ENCODE measurements at places on chromosomes 2 and 18.

- DNase-seq: no peak
These were observed 935.7 kb upstream of the FAM98A start for GRCh38 chr2:34534761-34535160.

- no peak for DNase-seq
These were observed 40.9 kb upstream of the STPG4 start for GRCh38 chr2:47196046-47196445.

DNA sequence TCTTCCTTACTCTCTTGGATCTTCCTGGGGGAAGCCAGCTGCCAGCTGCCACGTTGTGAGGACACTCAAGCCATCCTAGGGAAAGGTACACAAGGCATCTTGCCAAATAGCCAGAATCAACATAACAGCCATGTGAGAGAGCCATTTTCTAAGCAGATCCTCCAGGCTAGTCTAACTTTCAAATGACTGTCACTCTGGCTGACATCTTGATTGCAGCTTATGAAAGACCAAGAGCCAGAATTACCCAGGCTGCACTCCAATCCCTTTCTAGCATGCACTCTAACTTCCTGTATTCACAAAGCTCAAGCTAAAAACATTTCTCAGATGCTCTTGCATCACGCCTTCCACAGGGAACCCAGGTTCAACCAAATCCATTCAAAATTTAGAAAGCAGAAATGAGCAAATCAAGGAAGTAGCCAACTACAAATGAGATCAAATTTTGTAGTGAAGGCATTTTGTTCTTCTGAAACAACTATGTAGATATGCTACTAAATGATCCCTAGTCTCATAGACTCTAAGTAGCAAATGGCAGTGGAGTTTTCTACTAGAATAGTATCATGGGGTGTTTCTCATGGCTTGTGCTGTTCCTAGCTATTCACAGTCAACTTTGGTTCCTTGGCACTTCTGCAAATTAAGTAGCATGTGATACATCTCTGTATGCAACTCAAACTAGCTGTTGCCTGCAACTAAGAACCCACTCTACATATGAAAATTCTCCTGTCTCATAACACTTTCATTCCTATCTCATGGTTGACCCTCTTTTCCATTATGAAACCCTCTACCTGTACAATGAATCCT lies 281.9 kb downstream of the ZEB2 start:
- DNase-seq: peak; percentile 90

GRCh38 chr18:44682871-44683221 lies 2.2 kb downstream of the SETBP1 start:
- no peak for DNase-seq

DNA sequence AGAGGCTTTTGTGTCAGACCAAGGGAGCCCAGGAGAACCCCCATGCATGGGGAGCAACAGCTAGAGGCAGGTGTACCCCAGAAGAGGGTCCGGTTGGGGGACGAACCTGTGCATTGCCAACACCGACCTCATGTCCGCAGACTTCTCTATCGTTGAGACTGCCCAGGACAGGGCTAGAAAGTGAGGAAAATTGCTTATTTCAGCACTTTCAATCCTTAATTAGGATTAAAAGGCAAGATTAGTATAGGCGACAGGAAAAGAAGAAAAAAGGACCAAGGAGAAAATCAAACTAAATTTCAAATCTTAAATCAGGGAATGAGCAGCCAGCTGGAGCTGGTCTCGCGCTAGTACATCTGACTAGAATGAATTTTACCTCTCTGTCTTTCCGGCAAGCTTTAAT lies 438.9 kb upstream of the SOX11 start:
- no peak for DNase-seq

- no peak for DNase-seq
These were observed 16.7 kb upstream of the RAPH1 start for GRCh38 chr2:203551778-203552177.

- DNase-seq: no peak
These were observed 21.4 kb upstream of the MLPH start for GRCh38 chr2:237465515-237466148.

DNA sequence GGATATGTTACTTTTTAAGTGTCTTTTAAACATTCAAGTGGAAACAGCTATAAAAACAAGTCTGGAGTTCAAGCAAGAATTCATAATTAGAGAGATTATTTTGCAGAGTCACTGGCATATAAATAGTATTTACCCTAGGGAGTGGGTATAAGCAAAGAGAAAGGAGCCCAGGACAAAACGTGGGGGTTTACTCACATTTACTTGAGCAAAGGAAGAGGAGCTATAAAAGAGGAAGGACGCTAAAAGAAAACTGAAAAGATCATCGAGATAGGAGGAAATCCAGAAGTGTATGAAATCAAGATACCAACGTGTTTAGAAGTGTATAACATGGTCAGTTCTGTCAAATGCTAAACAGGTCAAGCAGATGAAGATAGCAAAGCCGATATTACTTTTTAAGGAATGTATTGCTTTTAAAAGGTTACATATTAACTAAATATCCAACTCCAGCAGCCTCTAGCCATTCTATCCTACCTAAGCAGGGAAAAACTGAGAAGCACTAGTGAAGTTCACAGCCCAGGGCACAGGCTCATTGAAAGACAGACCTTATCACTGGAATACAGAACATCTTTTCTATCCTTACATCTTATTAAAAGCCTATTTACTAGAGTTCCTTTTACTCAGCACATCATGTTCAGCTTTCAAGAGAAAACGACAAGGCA lies 8.6 kb downstream of the KANSL1L start:
- DNase-seq: peak; percentile 32

DNA sequence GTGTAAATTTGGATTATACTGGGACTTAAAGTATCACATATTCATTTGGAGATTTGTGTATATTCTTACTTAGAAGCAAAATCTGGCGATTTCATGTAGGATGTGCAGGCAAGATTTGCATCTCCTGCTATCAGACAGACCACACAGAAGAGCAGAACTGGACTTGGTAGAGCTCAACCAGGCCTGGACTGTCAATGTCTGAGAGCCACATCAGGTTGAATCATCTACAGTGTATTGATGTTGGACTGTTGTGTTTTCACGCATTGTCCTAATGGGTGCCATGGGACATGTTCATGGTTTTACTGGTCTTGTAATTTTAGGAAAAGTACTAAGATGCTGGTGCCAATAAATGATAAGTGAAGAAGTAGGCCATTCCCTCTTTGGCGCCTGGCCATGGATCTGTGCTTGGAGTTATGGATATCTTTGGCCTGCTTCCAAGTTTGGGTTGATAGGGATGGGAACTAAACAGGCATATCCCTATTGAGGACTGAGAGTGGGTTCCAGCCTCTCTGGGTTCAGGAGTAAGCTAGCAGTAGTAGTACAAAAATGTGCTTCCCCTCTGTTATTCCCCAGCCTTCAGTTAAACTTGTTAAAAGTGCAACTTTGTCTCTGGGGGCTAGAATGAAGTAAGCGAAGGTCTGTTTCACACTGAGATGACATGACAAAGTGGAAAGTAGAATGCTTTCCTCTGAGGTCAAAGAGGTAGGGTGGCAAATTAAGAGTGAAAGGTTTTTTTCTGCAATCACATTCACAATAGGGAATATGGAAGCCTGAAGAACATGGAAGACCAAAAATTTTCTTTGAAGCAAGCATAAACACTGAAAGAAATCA lies 49.2 kb upstream of the NEMP2 start:
- no peak for DNase-seq

DNA sequence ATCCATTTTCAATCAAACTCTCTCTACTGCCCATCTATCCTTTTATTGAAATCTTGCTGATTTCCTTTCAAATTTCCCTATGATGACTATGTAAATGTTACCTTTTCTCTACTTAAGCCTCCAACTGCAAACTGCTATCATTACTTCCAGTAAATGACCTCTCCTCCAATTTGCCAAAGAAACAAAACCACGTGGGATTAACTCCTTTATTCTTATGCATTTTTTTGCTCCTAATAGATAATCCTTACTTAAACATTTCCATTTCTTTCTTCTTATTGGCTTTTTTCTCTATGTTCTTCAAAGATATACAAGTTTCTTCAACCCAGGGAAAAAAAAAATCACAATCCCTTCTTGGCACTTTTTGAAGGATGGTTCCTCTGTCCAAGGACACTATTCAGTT lies 61.2 kb downstream of the CCDC88A start:
- DNase-seq: no peak

DNA sequence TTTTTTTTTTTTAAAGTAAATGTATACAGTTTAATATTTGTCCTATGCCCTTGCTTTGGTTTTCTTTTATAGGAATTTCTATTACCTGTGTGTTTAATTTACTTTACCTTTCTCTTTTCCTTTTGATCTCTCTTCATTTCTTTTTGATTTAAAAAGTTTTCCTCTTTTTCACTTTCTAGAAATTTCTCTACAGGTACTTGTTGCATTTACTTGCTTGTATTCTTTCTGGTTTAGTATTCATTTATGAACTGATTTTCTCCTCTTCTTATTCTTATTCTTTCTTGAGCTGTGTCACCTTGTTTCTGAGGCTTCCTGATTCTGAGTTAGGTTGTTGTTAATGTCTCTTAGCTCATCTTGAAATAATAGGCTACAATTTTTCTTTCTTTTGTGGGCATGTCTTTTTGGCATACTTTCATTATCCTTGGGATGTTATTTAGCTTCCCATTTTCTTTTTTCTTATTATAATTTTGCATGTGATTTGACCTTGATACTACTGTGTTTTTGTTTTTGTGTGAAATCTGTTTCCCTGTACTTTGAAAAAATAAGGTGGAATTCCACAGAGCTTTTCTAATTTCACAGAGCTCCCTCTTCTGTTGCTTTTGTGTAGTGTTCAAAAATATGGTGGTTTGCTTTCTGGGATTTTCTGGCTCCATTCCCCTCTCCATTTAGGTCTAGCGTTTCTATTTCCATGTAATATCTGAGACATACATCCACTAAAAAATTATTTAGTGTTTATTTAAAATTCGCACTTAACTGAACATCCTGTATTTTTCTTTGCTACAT lies 25.5 kb upstream of the ALMS1 start:
- peak; percentile 13 for DNase-seq

DNA sequence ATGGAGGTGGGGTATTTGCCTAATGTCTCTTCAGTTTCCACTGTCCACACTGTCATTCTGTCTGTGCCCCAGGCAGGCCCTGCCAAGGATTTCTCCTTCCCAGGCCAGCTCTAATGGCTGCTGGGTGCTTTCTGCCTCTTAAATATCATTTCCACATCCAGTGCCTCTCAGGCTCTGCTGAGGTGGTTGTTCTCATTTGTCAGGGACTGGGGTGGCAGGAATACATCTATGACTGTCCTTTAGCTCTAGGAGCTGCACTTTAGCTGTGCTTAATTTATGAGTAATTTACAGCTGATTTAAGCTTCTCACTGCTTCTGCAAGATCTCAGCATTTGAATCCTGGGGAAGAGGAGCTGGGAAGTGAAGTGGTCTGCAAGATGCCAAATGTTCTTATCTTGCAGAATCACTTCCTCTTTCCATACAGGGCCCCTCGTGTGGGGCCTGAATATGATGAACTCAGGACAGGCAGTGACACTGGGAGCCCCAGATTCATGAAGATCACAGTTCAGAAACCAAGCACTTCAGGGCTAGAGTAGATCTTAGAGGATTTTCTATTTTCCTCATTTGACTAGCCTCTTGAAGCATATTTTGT lies 150.2 kb downstream of the FSHR start:
- peak; percentile 59 for DNase-seq

- DNase-seq: peak; percentile 81
These were observed 245.5 kb upstream of the KCNJ3 start for GRCh38 chr2:154452906-154453493.

DNA sequence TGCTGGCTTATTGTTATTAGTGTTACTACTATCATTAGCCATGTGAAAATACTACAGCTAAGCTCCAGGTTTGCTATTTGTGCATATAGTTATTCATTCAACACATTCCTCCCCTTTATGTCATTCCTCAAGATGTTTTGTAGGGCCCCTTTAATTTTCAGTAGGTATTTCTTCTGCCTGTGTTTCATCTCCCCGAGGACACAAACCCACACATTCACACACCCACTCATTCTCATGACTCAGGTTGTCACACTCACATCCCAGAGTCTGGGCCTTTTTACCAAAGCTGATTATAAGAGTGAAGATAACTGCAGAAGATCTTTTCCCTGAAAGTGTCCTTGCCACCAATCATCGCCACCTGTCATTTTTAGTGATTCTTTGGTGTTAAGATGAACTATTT lies 68.6 kb upstream of the SPOPL start:
- no peak for DNase-seq

Data from Kasumi-1 (cell line).